ENCODE measurements at places on chromosomes 6 and 20.
A peak's percentile ranks its signal among the peaks of the same experiment; 100 is the strongest.

DNA sequence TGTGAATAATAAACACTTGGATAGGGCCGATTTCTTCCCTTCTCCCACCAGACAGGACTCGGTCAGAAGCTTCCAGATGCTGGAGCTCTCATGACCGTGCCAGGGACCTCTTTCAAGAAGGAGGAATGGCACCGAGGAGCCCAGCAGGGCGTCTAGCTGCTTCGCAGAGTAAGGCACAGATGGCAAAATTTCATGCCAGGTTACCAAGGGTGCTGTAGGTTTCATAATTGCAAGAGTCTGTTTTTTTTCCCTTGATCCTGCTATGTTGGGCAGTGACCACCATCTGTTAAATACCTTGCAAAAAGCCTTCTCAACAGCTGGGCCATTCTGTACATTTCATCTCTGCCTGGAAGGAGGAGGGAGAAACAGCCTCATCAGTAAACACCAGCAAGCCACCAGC is 111.8 kb downstream of the EDN3 start:
- no peaks in the 10 kb centered on the region for H3K36me3 ChIP-seq
- DNase-seq: no peak
- no peak overlapping the region for H3K4me3 ChIP-seq
- peaks cover 18% of the 10 kb centered on the region for H3K27me3 ChIP-seq
- no peak overlapping the region for H3K27ac ChIP-seq

DNA sequence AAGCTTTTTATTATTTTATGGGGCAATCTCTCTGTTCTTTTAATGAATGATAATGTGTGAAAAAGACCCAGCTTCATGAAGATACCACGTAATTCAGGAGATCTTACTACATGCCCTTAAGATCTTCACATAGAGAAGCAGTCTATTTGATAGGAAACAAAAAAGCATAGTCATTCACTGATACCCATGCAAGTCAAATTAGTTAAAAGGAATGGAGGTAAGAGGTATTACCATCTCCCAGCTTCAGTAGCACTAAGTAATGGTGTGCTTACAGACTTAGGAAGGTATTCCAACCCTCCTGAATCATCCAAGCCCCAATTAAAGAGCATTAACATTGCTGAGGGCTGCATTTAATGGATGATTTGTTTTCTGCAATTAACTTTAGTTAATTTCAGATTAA is 364.7 kb downstream of the SYNE1 start:
- no peak overlapping the region for H3K4me3 ChIP-seq
- H3K27me3 ChIP-seq: no peaks in the 10 kb centered on the region
- H3K4me1 ChIP-seq: no peaks in the 10 kb centered on the region
- H3K36me3 ChIP-seq: peaks cover 9% of the 10 kb centered on the region
- DNase-seq: no peak
- no peak overlapping the region for H3K27ac ChIP-seq

DNA sequence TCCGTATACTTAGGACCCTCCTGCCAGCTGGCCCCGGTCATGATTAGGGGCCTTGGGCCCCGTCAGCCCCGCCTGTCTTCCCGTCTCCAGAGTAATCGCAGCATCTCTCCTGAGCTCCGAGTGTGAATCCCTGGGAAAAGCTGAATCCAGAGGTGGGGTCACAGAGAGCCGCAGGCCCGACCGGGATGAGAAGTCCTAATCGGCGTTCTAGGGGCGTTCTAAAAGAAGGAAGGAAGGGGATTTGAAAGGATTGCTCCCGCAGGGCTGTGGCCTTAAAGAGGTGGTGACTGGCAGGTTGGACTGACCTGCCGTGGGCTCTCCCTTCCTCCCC is 371 bp downstream of the HMGN4 start:
- peak overlapping the region; percentile 92 for H3K4me3 ChIP-seq
- H3K27me3 ChIP-seq: peaks cover 8% of the 10 kb centered on the region
- no peak overlapping the region for H3K27ac ChIP-seq
- H3K36me3 ChIP-seq: peaks cover 19% of the 10 kb centered on the region
- no peak for DNase-seq

DNA sequence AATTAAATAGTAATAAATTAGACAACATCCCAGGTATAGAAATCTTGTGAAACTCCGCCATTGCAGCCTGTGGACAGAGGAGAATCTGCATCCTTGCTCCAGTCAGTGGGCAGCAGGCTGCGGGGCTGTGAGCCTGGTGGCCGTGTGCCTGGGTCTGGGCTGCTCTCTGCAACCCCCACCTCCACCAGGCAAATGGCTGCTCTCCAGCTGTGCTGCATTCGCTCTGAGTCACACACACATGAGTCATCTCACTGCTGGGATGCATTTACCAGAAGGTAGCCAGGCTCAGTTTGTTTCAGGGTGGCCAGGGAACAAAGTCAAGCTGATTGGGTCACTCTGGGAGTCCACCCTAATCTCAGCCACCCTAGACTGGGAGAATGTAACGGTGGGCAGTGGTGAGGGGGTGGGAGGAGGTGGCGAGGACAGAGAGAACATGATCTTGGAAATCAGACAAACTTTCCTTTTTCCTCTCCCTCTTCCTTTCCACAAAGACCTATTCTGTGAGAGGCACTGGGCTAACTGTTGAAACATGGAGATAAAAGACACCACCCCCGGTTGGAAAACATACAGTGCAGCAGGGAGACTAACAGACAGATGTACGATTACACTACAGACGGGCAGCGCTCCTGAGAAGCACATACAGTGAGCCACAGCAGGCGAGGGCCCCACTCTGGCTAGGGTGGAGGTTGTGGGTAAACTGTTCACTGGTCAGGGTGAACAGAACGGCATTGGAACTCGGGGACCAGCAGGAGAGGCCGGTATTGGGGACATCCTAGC is 59.2 kb downstream of the TRAM2 start:
- no peak for DNase-seq
- no peak overlapping the region for H3K4me3 ChIP-seq
- H3K27ac ChIP-seq: no peak overlapping the region
- H3K4me1 ChIP-seq: peaks cover 9% of the 10 kb centered on the region
- H3K36me3 ChIP-seq: peaks cover 31% of the 10 kb centered on the region

DNA sequence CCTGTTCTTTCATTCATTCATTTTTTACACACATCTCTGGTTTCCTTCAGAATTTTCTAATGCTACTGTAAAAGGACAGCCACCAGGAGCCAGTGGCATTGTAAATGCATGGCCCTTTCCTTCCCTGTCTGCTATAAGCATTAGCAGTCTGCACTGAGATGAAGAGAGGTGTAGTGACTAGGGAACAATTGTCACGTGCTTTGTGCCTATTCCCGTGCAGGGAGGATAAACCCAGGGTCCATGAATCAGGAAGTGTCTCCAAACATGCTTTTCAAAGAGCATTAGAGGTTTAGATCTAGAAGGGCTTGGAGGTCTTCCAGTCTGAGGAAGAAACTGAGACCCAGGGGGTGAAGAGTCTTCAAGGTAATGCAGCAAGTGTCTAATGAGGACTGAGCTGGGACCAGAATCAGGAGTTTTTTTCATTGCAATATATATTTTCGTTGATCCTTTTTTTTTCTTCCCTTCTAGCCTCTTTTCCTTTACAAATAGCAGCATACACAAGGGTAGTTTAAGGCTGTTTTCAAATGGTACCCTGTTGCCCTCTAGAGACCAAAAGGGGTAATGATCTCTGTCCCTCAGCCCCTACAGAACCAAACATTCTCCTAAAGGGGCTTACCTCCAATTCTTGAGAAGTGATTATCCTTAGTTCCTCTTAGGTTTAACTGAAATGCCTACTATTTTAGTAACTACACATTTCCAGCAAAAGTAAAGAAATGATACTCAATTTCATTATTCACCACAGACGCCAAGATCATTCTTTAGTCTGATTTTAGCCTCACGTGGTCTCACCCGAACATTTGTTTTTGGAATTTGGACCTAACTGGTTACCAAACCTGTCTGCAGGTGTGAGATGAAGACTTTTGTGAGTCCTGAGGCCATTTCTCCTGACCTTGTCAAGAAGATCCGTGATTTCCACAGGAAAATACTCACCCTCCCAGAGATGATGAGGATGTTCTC is 6.6 kb downstream of the TRIM15 start:
- peaks cover 10% of the 10 kb centered on the region for H3K4me1 ChIP-seq
- peaks cover 79% of the 10 kb centered on the region for H3K27me3 ChIP-seq
- H3K4me3 ChIP-seq: peak overlapping the region; percentile 7

GRCh38 chr6:105750089-105750488 is 336.0 kb upstream of the PRDM1 start:
- H3K4me3 ChIP-seq: no peak overlapping the region
- no peaks in the 10 kb centered on the region for H3K4me1 ChIP-seq

DNA sequence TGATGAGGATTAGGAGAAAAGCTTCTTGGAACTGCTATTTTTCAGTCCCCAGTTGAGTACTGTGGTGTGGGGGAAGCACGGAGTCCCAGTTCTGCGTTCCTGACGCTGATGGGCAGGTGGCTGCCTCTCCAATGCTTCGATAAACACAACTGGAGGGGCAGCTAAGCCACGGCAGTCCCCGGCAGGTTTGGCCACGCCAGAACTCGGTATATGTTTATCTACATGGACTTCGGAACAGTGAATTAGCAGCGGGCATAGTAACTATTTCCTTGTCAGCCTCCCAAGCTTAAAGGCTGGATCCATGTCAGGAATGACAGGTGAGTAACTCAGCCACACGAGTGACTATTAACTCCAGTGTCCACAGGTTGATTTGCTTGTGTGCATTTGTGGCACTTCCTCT is 354.4 kb downstream of the ZFAND3 start:
- no peaks in the 10 kb centered on the region for H3K27me3 ChIP-seq
- DNase-seq: no peak
- H3K4me3 ChIP-seq: no peak overlapping the region
- peaks cover 5% of the 10 kb centered on the region for H3K36me3 ChIP-seq

- H3K27ac ChIP-seq: no peak overlapping the region
- H3K27me3 ChIP-seq: no peaks in the 10 kb centered on the region
- no peak overlapping the region for H3K4me3 ChIP-seq
- H3K36me3 ChIP-seq: no peaks in the 10 kb centered on the region
Measured at GRCh38 chr6:437037-437392, 45.5 kb downstream of the IRF4 start.

DNA sequence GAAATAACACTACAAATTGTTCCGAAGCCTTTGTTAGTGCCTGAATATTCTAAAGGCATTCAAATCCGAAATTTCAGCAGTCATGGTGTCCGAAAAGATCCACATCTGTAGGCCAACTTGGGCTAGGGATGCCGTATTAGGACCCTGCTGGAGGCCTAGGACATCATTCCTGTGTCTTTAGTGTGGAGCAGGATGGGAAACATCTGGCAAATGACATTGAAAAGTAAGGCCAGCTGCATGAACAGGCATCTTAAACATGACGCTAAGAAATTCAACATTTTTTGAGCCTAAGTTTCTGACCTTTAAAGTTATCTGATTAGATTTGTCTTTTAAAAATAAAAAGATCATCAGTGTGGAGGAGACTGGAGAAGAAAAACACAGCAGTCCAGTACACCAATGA is 91.3 kb downstream of the MYLK4 start:
- no peak overlapping the region for H3K4me3 ChIP-seq
- H3K27me3 ChIP-seq: no peaks in the 10 kb centered on the region
- peaks cover 28% of the 10 kb centered on the region for H3K4me1 ChIP-seq
- H3K27ac ChIP-seq: peak overlapping the region; percentile 58

DNA sequence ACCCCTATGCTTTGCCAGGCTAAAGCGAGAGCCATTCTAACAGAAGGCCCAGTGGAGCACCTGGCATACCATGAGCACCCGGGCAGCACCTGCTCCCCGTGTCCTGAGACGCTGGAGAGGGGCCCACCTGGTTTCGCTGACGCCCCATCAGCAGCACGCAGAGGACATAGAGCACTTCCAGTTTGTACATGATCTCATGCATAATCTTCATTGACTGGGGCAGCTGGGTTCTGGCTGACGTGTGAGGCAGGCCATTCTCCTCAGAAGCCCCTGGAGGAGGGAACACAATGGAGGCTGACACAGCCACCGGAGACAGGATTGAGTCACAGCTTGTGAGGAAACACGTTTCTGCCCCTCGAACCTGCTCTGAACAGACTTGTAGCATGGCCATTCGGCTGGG is 65.4 kb downstream of the MYH7B start:
- no peaks in the 10 kb centered on the region for H3K27me3 ChIP-seq
- DNase-seq: no peak
- H3K4me3 ChIP-seq: no peak overlapping the region
- peaks cover 12% of the 10 kb centered on the region for H3K36me3 ChIP-seq
- H3K27ac ChIP-seq: no peak overlapping the region
- H3K4me1 ChIP-seq: no peaks in the 10 kb centered on the region

DNA sequence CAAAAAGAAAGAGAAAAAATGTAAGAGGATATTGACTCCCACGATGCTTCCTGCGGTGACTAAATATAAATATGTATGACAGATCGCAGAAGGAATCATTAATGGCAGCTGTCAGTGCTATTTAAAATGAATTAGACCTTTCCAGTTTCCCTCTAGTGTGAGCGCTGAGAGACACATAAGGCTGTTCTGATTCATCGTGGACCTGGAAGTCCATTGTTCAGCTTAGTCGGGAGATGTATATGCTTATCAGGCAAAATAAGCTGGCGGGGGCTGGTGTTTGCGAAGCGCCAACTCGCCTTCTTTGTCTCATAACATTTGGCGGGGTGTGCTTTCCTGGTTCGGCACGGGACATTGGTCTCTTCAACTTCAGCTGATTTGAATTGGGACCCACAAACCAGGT is 95.4 kb downstream of the CDH4 start:
- no peaks in the 10 kb centered on the region for H3K27me3 ChIP-seq
- no peak overlapping the region for H3K4me3 ChIP-seq
- no peak for DNase-seq
- no peak overlapping the region for H3K27ac ChIP-seq
- no peaks in the 10 kb centered on the region for H3K36me3 ChIP-seq
- no peaks in the 10 kb centered on the region for H3K4me1 ChIP-seq

GRCh38 chr20:15875446-15875845 is 697.8 kb downstream of the KIF16B start:
- no peaks in the 10 kb centered on the region for H3K27me3 ChIP-seq
- H3K4me1 ChIP-seq: peaks cover 33% of the 10 kb centered on the region
- peak overlapping the region; percentile 97 for H3K27ac ChIP-seq

DNA sequence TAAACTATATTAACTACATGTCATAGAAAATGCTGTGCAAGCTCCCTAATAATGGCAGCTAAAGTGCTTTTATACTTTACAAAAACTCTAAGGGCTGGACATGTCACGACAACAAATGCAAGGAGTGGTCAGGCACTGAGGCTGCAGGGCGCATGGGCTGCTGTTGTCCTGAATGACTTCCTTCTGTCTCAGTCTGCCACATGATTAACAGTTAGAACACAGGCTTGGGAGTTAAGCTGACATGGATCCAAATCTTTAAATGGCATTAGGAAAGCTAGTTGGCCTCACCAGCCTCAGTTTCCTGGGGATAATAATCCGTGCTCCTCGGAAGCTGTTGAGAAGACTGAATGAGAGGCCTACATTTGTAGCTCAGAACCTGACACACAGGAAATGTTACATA is 57.4 kb downstream of the PREP start:
- H3K4me3 ChIP-seq: no peak overlapping the region
- H3K27me3 ChIP-seq: no peaks in the 10 kb centered on the region
- H3K27ac ChIP-seq: no peak overlapping the region
- DNase-seq: no peak
- peaks cover 29% of the 10 kb centered on the region for H3K36me3 ChIP-seq

DNA sequence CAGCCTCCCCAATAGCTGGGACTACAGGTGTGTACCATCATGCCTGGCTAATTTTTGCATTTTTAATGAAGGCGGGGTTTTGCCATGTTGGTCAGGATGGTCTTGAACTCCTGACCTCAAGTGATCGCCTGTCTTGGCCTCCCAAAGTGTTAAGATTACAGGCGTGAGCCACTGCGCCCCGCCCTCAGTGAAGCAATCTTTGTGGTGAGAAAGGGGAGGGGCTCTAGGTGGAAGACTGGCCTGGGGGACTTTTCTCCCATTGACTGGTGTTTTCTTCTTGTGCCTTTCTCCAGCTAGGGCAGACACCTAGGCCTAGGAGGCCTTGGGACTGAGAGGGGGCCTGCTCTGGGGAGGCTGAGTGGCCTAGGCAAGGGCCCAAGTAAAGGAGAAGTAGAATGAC is 84.1 kb downstream of the DNAAF9 start:
- DNase-seq: no peak
- H3K27me3 ChIP-seq: no peaks in the 10 kb centered on the region
- H3K27ac ChIP-seq: no peak overlapping the region
- no peak overlapping the region for H3K4me3 ChIP-seq
